ENCODE measurements at places on chromosomes 5 and 9. TPM values are rescaled to one million over a fixed set of nuclear protein-coding genes. Genes with fewer than 3 reads are reported as not detected.

NOXA1 gene
- total RNA-seq: 2.3 TPM

GRXCR2 gene
- not detected for total RNA-seq

GABRP gene
- total RNA-seq: 0.98 TPM

SEMA5A gene
- total RNA-seq: 0.43 TPM

CER1 gene
- total RNA-seq: not detected

PCDHGA8 gene
- 1.5 TPM for total RNA-seq

TAF11L10 gene
- total RNA-seq: not detected

SPINK4 gene
- not detected for total RNA-seq

C5orf46 gene
- total RNA-seq: not detected

ACTBL2 gene
- total RNA-seq: under 0.01 TPM

LECT2 gene
- not detected for total RNA-seq

LRRC19 gene
- not detected for total RNA-seq

C5orf63 gene
- total RNA-seq: 1.8 TPM

All from dermis lymphatic vessel endothelial cell (primary cell).